ENCODE measurements at places on chromosomes 13 and 19. TPM values are rescaled to one million over a fixed set of nuclear protein-coding genes. Genes with fewer than 3 reads are reported as not detected.

Gene KLF12
- total RNA-seq = 6.9 TPM

Gene PSG11
- not detected for total RNA-seq

Gene ZNF296
- under 0.01 TPM for total RNA-seq

Gene APC2
- total RNA-seq = under 0.01 TPM

Gene FGF9
- total RNA-seq = not detected

Gene ZNF473
- total RNA-seq = 6.5 TPM

Gene TBC1D4
- 75.2 TPM for total RNA-seq

Gene SLC25A41
- total RNA-seq = not detected

Gene BCAM
- total RNA-seq = 21.2 TPM

Data from dermis lymphatic vessel endothelial cell (primary cell).